ENCODE measurements at places on chromosomes 3 and 15. TPM values are rescaled to one million over a fixed set of nuclear protein-coding genes. Genes with fewer than 3 reads are reported as not detected.

DNA sequence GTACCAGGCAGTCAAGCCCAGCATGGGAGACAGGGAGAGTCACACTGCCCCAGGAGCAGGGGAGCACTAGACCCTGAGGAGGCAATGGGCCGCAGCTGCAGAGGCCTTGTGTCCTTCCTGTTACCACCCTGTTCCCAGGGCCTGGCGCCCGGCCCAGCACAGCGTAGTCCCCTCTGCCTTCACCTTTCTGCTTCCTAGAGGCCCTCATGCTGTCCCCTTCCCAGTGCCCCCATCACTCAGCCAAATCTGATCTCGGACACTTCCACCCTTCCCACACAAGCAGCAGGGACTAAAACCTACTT is 6.9 kb upstream of the TBC1D2B start:
- no peak for DNase-seq

DNA sequence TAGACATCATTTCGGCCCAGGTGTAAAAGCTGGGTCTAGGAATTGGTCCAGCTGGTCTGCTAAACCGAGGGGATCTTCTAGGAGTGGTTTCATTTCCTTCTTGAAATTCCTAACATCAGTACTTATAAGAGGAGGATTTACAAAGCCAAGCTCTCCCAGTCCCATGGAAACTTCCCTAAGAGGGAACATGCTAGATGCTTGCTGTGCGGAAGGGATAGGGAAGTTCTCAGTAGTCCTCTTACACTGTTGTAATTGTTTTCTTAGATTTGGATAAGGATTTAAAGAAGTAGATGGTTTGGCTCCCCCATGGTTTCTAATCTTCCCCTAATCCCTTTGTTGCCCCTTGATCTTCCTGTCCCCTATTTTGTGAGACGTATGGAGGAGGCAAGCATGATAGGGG is 89.7 kb upstream of the XCR1 start:
- no peak for DNase-seq

GRCh38 chr3:31918179-31919150 is 62.6 kb downstream of the OSBPL10 start:
- DNase-seq: no peak

DNA sequence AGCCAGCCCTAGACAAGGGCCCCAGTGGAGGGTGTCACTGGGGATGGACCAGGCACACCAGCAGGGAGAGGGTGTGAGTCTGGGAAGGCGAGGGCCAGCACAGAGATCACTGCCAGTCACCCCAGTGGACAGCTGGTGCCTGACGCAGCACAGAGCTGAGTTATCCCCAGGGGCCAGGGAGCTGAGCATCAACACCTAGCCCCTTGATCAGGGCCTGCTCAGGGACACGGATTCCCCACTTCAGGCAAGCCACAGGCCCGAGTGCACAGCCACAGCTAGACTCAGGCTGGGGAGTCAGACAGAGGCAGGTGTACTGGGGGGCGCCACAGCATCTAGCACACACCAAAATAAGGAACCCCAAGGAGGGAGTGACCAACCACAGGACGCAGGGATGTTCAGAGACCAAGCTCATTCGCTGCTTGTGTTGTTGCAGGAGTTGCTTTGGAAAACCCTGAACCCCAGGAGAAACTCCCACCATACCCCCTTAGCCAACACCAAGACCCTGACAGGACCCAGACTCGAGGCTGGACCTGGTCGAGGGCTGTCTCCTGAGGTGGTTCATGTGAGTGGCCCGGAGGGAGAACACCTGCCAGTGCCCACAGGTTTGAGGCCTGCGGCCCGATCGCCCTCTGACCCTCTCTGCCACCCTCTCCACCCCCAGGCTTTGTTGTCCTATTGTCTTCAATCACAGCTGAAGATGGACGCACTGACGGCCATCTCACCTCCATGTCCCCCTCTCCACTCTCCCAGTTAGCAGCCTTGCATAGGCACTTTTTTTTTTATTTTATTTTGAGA is 146.8 kb downstream of the TPRA1 start:
- no peak for DNase-seq

CAMP gene
- not detected for total RNA-seq

RBM5 gene
- total RNA-seq: 157 TPM
